ENCODE measurements at places on chromosomes 7 and 10.

- DNase-seq: no peak
Measured at GRCh38 chr10:100333661-100334440, 3.8 kb upstream of the PKD2L1 start.

- DNase-seq: peak; percentile 9
Measured at GRCh38 chr7:26664735-26665416, 199.5 kb downstream of the SKAP2 start.

- no peak for DNase-seq
Measured at GRCh38 chr10:31927565-31927883, 1.1 kb downstream of the ARHGAP12 start.

DNA sequence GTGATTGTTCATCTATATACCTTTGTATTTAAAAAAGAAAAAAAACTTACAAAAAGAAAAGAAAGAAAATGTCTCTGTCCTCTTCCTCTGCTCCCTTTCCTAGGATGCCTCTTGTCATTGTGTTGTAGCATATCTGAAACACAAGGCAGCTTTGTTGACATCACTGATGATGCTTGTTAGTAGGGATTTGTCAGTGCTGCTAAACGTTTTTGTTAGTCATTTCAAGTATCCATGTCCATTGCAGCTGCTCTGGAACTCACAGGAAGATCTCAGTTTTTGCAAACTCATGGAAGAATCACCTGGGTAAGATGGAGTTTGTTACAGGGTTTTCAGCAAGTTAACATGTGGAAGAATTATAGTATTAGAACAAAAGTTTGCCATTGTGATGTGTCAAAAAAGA, 123.6 kb downstream of the CCSER2 start:
- no peak for DNase-seq

DNA sequence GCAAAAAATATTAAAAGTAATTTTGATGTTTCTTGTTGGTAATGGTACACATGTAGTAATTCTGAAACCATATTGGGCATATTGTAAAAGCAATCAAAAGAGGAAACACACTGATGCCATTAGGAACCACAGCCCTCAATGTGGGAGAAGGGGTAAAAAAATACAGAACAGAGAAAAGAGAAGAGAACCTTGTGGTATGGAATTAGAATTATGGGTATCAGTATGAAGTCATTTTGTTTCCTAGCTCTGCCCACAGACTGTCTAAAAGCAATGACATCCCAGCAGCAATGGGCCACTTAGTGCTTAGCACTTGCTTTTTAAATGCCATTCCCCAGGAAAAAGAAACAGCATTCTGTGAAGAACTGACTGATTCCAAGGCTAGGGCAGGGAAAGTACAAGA, 61.5 kb downstream of the CPVL start:
- no peak for DNase-seq

DNA sequence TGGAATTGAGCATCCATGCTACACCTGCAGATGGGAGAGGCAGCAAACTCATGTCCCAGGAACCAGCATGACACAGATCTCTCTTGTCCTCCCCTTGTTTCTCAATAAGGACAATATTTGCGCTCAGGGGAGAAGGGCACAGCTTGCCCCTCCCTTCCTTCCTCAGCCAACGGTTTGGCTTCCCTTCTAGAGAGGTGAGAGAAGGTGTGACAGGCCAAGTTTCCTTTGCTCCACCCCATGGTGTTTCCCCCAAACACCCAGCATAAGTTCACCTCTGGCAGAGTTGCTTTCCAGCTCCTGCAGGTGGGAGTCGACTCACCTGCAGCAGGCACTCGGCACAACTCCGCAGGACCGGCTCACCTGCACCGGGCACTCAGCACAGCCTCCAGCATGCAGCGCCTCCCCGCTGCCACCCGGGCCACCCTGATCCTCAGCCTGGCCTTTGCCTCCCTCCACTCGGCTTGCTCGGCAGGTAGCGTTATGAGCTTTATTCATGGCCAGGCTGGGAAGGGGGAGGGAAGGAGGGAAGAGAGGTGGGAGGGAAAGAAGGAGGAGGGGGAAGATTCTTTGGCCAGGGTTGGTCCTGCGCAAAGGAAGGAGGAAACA, at the start of the genes ATP6V0A4 and TMEM213:
TSS of gene ATP6V0A4 (minus strand) at position 482 of the 606 bp plus-strand sequence. CDS start 26,949 bp downstream, outside the sequence.
TSS of gene TMEM213 (plus strand) at position 280 of the 606 bp plus-strand sequence. CDS start at position 391, 111 bp downstream.
- no peak for DNase-seq

- DNase-seq: no peak
Measured at GRCh38 chr10:102420181-102420713, 389 bp upstream of the FBXL15 start.

DNA sequence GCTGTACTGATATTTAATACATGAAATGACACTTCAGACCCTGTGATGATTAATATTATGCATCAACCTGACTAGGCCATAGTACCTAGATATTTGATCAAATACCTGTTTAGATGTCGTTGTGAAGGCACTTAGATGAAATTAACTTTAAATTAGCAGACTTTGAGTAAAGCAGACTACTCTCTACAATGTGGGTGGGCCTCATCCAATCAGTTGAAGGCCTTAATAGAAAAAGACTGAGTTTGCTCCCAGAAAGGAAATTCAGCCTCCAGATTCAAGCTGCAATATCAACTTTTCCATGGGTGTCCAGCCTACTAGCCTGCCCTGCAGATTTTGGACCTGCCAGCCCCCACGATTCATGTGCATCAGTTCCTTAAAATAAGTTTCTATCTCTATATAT, 68.6 kb upstream of the TMEM168 start:
- no peak for DNase-seq

- no peak for DNase-seq
Measured at GRCh38 chr10:124240839-124241291, 147.5 kb upstream of the CHST15 start.

GRCh38 chr7:55569269-55569663, 3.0 kb downstream of the VOPP1 start:
- no peak for DNase-seq

DNA sequence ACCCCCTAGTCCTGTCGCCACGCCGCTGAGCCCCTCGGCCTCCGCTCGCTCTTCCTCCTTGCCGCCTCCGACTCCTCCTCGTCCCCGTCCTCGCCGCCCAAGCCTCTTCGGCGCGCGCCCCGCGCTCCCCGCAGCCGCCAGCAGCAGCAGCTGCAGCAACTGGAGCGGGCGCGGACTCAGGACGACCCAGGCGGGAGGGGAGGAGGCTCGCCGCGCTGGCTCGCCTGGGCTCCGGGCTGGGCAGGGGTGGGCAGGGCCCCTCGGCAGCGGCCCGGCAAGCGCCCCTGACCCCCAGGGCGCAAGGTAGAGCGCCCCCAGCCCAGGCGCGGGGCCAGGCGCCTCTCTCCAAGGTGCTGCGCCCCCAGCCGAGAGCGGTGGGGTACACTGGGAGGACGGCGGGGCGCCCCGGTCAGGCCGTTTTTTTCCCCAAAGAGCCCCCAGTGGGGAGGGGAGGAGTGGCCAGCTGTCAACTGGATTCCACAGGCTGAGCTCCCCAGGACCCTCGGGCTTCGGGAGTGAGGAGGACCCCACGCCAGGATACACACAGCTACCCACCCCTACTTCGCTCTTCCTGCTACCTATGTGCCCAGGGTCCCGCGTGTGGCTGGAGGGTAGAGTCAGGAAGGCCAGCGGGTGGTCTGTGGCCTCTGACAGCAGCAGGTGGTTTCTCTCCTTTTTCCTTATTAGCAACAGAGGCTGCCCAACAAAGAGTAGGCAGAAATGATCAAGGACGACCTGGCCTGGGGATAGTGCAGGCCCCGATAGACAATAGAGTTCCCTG, 903 bp upstream of the KCNMA1 start:
- no peak for DNase-seq

GRCh38 chr7:20998309-20998708, 211.6 kb upstream of the SP8 start:
- DNase-seq: no peak

- DNase-seq: no peak
Measured at GRCh38 chr7:47678641-47679380, 96.9 kb upstream of the TNS3 start.
